GM23248 (cell line): ENCODE measurements at places on chromosomes 11 and 22. TPM values are rescaled to one million over a fixed set of nuclear protein-coding genes. Genes with fewer than 3 reads are reported as not detected.

GRCh38 chr22:50488886-50489285, 2.2 kb downstream of the MIOX start:
- no peak for DNase-seq

- DNase-seq: no peak
Observed at GRCh38 chr22:46607483-46608114, 12.6 kb upstream of the GRAMD4 start.

- DNase-seq: peak; percentile 14
Observed at GRCh38 chr11:88051396-88051795, 123.8 kb downstream of the RAB38 start.

The TRIM29 gene
- polyA plus RNA-seq: 0.86 and 1.1 TPM in 2 replicates

GRCh38 chr11:69204246-69204940, 48.7 kb downstream of the SMIM38 start:
- no peak for DNase-seq

The MPZL2 gene
- not detected in 2 replicates for polyA plus RNA-seq

DNA sequence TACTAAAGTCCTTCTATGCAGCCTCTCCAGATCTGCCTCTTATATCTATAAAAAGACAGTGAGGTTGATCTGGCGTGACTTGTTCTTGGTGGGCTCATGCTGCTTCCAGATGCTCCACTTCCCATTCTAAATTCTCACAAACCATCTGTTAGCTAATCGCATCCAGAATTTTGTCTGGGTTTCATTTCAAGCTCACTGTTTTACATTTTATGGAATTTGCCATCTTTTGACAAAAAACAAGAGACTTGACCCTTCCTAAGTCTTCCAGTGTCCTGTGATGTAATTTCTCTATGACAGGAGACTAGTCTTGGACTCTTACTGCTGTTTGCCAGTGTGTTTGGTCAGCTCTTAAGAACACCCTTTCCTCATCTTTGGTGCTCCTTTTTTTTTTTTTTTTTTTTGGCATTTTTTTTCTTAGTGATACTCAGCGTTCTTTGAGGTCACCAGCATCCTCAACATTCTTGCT, 23.0 kb downstream of the CRKL start:
- DNase-seq: peak; percentile 55
